Stimulated activated CD4-positive, alpha-beta T cell treated with anti-CD3 and anti-CD28 coated beads, Interleukin-1b, Interleukin-23, amount 100 ng/mL, for 24 hours (primary cell): ENCODE measurements at places on chromosomes 6 and 20.

DNA sequence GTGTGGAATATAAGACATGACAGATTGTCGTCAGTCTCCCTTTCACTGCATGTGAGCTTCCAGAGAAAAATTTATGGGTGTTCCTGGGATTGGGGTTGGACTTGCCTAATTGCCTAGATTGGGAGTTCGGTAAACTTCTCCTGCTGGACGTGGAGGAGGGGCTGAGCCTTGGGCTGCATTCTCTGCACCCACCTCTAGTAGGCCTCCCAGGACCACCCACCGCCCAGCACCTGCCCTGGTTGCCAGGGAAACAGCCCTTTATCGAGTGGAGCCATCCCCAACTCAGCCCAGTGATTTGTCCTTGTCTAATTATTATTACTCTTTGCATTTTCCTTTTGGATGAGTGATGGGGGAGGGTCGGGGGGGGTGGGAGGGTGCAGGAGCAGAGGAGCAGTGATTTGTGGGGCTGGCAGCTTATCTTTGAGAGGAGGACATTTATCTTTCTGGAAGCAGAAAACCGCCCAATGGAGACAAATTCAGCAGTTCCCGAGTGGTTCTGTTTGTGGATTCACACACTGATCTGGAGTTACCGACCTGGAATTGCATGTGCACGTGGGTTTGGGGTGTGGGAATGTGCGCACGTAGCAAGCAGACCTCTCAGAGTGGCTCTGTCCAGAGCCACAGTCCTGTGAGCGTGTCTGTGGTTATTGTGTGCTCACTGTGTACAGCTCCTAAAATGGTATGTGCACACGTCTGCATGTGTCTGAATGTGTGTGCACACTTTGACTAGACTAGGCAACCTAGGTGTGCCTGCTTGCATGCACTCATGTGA lies 104.5 kb downstream of the DHX35 start:
- no peak for DNase-seq

DNA sequence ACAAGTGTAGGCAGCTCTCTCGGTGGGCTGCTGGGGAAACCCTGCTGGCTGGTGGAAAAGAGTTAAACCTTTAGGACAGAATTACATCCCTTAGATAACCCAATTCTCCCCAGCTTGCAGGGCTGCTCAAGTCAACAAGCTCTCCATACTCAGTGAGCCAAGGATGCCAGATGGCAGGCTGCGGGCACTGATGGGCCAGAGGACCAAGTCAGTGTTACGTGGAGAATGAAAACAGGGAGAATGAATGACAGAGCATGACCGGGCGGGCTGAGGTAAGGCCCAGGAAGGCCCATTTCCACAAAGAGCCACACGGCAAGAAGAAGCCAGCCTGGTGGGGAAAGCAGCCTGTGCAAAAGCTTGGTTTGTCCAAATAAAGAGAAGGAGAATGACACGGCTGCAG lies 58.7 kb upstream of the CD93 start:
- DNase-seq, result no peak

- DNase-seq, result no peak
Observed at GRCh38 chr6:41878246-41878645, 16.9 kb downstream of the USP49 start.

DNA sequence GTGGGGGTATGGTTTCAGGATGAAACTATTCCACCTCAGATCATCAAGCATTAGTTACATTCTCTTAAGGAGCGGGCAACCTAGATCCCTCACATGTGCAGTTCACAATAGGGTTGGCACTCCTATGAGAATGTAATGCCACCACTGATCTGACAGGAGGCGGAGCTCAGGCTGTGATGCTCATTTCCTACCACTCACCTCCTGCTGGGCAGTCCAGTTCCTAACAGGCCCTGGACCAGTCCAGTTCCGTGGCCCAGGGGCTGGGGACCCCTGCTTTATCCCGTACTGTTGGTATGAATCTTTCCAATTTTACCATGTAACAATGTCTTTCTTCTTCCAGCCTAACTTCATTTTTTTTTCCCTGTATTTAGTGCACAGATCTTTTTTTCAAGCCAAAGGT lies 94.9 kb downstream of the OGFRL1 start:
- no peak for DNase-seq

DNA sequence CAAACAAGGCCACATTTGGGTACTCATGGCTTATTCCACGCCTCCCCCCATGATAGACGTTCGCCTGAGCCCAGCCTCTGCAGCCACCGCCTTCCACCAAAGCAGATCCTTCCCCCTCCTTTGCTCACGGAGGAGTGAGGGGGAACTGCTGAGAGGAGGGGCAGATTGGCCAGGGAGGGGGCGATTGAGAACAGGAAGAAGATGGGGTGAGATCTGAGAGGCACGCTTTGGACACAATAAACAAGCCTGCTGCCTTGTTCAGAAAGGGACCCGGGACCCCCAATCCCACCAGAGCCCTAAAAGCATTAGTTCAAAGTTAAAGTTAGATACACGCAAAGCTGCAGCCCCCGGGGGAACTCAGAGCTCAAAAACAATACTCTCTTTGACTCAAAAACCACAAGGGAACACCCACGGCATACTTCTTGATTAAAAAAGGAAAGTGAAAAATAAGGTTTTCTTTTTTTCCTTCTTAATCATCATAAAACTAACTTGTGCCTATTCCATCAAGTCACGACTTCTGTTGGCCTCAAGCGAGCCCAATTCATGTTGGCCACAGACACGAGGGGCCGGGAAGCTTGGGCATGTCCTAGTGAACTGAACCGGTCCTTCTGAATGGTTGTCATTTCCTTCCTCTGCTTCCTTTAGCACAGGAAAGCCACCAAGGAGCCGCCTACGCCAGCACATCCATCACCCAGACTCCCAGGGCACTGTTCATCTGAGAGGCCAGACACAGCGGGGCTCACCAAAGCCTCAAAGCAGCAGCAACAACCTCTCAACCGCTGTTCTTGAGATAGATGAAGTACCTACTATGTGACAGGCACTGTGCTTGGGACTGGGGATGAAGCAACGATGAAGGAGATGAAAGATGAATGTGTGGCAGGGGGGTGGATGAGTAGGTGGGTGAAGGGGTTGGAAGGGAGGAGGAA lies 44.7 kb downstream of the NFATC2 start:
- DNase-seq, result no peak

DNA sequence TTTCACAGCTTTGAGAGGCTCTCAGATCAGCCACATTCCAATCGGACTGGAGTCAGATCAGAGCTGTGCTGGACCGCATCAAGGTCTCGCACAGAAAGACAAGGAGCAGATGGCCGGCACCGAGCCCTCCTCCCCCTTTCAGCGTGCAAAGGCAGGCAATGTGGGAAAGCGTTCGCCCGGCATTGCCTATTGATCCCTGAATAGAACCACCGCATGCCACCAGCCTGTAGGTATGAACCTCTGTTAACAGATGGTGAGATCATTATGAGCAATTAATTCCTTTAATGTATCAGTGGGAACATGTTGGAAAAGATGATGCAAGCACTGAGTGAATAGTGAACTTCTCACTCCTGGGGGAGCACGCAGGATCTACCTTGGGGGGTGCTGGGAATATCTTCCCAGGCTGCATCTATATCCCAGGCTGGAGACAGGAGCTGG lies 117.5 kb upstream of the ID4 start:
- no peak for DNase-seq

- no peak for DNase-seq
Observed at GRCh38 chr20:59787538-59787890, 145.9 kb downstream of the SYCP2 start.

DNA sequence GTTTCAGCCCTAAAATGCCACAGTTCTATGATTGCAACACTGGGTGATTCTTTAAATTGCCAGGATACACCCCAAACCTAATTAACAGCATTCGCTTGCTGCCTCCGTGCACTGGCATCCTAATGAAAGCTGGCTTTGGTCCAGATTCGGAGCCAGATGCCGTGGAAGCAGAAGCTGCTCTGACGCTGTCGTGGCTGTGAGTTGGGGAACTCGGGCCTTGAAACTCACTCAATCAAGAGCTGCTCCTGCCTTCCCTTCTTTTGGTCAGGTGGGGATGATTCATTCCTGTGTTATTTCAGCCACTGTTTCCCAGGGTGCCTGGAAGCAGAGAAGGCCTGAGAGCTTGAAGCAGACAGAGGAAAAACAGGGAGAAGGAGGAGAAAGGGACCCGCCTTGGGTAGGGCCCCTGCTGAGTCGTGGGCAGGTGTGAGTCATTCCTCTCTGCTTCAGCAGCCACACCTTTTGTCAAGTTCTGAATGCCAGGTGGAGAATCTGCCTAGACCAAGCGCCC lies 36.2 kb upstream of the DSP start:
- DNase-seq, result peak; percentile 1

GRCh38 chr6:14757014-14757413 lies 488.9 kb upstream of the JARID2 start:
- DNase-seq, result no peak

DNA sequence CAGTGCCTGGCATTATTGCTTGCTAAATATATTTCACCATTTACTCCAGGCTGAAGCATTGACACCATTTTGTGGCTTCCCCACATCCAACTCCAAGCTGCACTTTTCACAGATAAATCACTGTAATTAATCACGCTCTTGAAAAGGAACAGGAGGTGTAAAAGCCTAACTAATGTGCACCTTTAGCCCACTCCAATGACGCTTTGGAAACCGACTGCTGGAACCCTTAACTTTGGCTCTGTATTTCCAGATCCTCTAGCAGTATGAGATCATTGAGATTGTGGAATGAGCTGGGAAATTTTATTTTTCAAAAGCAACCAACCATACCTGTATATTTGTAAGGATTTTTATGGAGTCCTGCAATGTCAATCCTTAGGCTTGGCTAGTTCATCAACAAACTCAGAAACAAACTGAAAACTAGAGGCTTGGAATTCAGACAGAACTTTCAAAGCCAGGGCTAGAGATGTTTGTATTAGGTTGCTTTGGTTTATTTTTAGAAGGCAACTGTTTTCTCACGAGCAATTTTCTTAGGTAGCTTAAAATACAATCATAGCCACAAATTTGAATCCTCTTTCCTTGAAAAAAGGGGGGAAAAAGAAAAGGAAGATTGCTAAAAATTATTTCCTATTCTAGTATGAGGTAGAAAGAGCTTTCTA lies 52.8 kb upstream of the UTRN start:
- no peak for DNase-seq

DNA sequence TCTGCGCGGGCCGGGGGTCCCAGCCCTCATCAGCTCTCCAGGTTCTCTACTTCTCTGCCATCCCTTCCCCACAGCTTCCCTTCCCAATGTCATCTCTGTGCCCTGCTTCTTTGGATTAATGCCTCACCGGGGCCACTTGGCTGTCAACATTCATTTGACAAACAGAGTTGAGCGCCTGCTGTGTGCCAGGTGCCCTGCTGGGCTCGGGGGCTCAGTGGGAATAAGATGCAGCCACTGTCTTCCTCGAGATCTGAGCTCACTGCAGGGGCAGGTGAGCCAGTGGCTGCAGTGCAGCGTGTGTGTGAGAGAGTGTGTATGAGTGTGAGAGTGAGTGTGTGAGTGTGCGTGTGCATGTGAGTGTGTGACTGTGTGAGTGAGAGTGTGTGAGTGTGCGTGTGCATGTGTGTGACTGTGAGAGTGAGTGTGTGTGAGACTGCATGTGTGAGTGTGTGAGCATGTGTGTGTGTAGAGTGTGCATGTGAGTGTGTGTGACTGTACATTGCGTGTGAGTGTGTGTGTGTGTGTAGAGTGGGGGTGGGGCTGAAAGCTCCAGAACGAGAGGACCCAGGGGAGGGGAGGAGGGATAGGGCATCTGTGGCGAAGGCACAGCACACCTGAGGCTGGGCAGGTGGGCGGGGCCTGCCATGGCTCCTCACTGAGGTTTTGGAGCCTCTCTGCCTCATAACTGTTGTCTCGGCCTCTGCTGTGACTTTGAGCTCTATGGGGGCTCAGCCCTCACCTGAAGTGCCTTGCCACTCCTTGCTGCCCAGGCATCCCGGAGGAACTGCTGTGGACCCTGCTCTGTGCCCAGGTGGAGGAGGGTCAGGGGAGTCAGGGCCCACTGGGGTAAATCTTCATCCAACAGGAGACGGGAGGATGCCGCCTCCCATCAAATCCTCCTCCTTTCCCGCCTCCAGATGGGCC lies 36.5 kb upstream of the PHACTR3 start:
- DNase-seq, result no peak

DNA sequence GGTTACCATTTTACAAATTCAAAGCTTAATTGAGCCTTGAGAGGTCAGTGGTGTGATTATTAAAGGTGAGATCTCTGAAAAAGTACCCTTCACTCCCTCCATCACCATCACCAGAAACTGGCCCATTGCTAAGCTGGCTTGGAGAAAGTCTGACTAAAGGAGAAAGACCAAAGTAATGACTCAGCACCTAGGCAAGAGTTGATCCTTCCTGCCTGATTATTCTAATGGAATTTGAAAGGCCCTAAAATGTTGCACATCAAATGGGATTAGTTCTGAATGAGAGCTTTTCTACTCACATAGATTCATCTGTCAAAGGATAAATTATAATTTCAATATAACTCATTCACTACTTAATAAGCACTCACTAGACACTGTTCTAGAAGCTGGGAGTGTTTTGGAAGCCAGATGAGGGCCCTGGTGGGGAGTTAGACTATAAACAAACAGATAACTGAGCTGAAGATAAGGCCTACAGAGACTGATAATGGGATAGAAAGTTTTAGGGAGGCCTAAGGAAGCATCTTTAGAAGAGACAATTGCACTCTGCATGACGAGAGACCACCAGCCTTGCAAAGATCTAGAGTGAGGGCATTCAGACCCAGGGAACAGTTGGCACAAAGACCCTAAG lies 366.7 kb downstream of the SYNE1 start:
- DNase-seq, result no peak

GRCh38 chr20:51507216-51508036 lies 35.1 kb downstream of the NFATC2 start:
- no peak for DNase-seq

- DNase-seq, result no peak
Observed at GRCh38 chr20:13822459-13822858, 37.6 kb downstream of the NDUFAF5 start.

- no peak for DNase-seq
Observed at GRCh38 chr6:92132457-92132856, 1286.9 kb downstream of the EPHA7 start.

DNA sequence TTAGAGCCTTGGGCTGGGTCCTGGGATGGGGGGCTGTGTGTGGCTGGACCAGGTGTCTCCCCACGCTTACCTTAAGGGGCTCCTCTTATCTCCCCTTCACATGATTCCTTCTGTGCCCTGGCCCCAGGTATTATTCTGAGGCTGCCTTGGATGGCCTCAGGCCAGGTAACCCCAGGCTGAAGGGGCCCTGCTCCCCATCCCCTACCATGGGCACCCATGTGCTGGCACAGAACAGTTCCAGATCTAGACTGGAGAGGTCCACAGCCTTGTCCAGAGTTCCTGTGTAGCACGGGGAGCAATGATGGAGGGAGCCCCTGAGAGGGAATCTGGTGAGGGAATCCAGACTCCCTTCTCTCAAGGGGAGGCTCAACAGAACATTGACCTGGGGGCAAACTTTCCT lies 32.1 kb downstream of the MOCS1 start:
- no peak for DNase-seq
